ENCODE measurements at places on chromosomes 12 and 14.

DNA sequence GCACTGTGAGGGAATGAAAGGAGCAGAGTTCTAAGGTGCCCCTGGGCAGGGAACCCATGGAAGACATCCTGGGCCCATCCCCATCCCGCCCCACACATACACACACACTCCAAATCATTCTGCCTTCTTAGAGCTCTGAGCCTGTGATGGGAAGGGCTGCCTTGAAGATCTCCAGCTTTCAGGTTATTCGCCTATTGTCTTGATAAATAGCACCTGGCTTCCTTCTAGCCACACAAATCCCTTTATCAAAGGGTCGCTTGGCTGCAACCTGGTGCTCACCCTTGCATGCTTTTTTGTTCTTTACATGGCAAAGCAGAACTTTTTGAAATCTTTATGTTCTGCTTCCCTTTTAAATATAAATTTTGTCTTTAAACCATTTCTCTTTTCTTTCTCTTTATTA lies 112.2 kb upstream of the TMTC1 start:
- no peak for DNase-seq

- no peak for DNase-seq
These were observed 280.1 kb downstream of the VRK1 start for GRCh38 chr14:97077253-97077653.

- no peak for DNase-seq
These were observed 85.3 kb downstream of the SLC25A47 start for GRCh38 chr14:100408350-100409002.

- DNase-seq = no peak
These were observed 229.2 kb downstream of the NRXN3 start for GRCh38 chr14:78399316-78399889.

GRCh38 chr14:33986804-33987203 lies 35.9 kb upstream of the EGLN3 start:
- DNase-seq = no peak

Measured in GM19239 (cell line).